Kasumi-1 (cell line): ENCODE measurements at places on chromosomes 6 and 20.

DNA sequence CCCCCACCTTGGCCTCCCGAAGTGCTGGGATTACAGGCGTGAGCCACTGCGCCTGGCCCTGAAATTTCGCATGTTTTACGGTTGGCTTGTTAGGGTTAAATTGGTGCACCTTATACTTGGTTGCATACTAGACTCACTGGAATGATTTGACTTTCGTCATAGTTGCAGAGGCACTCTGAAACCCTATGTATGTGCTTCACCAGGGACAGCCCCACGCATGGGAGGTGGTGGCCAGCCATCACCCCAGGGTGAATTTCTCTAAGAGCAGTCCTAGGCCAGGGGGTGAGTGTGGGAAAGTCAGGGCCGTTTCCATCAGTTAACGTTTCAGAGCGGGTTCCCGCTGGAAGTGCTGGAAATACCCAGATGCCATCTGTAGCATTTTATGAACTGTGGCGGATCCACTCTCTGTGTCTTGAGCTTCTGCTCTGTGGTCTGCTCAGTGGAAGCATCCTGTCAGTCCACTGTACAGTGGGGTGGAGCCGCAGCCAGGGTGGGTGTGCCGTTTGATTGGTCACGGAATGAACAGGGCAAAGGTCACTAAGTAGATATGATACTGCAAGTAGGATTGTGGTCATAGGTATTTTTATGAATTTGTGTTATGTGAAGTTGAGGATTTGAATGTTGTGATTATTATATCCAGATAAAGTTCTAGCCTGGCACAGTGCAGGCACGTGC lies 13.2 kb downstream of the DNAJC5 start:
- DNase-seq, result no peak

DNA sequence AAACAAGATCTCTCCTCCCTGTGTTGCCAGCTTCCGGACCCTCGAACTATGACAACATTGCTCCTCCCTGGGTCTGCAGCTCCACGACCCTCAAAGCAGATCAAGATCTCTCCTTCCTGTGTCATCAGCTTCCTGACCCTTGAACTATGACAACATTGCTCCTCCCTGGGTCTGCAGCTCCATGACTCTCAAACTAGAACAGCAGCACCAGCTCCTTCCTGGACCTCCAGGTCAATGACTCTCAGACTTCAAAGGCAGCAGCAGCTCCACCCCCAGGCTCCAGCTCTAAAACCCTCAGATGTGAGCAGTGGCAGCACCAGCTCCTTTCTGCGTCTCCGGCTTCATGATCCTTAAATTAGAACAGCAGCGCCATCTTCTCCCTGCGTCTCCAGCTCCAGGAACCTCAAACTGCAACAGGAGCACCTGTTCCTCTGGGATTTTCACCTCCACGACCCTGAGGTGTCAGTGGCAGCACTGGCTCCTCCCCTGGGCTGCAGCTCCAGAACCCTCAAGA lies 341.0 kb upstream of the SULF2 start:
- DNase-seq, result no peak

DNA sequence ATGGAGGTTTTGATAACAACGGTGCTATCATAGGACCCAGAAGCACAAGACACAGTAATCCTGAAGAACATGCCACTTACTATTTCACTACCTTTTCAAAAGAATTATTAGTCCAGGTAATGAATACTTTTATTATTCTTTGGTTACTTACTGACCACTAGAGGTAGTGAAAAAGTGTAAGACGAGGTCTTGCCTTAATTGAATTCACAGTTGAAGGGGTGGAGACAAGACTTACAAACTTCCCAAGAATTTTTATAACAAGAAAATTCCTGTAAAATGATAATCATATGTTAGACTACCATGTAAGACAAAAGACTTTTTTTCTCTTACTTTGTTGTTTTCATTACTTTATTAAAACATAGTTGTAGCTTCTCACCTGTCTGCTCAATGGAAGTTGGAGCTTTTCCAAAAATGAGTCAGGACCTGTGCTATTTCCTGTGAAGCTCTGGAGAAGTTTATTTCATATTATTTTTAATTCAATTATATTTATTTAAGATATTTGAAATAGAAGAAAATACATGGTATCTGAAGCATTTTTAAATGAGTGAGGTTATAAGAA lies 52.4 kb downstream of the DOP1A start:
- DNase-seq, result no peak

DNA sequence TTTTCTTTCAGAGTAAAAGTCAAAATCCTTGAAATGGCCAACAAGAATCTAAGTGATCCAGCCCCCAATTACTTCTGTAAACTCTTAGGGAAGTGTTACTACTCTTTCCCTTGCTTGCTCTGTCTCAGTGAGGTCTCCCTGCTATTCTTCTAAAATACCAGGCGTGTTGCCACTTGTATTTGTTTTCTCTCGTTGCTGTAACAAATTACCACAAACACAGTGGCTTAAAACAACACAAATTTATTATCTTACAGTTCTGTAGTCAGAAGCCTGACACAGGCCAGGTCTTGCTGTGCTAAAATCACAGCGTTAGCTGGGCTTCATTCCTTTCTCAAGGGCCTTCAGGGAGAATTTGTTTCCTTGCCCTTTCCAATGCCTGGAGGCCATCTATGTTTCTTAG lies 59.9 kb downstream of the HECA start:
- DNase-seq, result no peak

GRCh38 chr6:30152016-30152673 lies 8.9 kb downstream of the TRIM10 start:
- DNase-seq, result no peak

DNA sequence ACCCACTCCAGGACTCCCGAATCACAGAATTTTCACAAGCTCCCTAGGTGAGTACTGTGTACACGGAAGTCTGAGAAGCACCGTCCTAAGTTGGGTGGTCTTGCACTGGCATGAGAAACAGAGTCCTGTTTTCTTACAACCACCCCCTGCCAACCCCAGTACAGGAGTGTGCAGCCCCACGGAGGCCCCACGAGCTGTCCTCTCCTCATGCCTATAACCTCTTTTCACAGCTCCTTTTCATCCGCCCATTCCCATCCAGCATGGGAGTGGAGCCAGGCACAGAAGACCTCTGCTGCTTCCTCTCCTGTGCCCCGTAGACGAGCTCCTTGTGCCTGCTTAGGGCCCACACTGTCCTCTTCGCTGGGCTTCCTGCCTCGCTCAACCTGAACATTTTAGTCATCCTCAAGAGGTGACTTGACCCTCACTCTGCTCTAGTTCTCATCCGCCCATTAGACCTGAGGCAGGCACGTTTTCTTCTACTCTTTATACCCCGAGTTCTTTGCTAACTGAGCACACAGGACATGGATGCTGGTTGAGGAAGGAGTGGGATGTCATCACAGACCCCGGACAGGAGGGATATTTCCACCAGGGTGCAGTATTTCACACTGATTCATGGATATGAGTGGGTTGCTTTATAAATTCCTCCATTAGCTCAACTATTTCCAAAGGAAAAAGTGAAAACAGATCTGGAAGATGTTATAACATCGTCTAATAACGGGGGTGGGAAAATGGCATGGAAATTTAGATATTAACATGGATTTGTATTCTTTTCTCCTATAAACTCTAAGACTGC lies 160.5 kb downstream of the TTLL2 start:
- no peak for DNase-seq

- DNase-seq, result no peak
Measured at GRCh38 chr20:53425941-53426340, 167.7 kb downstream of the ZNF217 start.

DNA sequence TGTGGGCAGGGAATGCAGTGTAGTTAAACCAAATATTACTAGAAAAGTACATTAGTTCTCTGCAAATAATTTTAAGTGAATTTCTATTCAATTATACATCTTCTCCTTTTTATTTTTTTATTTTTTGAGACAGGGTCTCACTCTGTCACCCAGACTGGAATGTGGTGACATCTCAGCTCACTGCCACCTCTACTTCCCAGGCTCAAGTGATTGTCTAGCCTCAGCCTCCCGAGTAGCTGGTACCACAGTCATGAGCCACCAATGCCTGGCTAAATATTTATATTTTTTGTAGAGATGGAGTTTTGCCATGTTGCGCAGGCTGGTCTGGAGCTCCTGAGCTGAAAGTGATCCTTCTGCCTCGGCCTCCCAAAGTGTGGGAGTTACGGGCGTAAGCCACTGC lies 76.1 kb downstream of the ITCH start:
- no peak for DNase-seq

DNA sequence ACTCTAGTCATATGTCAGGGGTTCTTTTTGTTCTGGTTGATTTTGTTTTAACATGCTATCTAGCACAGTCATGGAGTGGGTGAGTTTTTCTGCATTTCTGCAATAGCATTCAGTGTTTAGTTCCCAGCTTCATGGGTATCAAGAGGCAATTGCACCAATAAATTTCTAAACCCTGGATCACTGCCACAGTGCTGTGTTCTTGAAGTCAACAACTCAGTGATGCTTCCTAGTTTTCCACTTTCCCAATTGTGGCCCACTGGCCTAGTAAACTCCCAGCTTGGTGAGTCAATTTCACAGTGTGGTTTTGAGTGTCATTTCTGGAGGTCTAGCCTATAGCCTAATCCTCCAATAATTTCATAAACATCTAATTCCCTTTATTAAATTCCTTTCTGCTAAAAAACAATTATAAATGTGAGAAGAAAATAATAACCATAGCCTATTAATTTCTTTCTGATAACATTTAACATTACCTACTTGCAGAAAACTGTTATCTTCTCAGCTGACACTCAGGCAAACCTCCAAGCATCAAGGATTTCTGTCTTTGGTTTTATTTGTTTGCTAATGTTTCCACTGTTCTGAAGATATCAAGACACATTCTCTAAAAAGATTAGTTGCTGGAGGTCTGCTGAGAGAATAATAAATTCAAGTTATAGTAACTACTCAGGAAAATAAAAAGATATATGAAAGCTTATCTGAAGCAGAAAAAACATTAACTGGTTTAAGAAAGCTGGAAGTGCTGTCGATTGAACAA lies 89.9 kb downstream of the PDE7B start:
- no peak for DNase-seq

- DNase-seq, result no peak
Measured at GRCh38 chr6:14258117-14258516, 140.5 kb downstream of the CD83 start.

DNA sequence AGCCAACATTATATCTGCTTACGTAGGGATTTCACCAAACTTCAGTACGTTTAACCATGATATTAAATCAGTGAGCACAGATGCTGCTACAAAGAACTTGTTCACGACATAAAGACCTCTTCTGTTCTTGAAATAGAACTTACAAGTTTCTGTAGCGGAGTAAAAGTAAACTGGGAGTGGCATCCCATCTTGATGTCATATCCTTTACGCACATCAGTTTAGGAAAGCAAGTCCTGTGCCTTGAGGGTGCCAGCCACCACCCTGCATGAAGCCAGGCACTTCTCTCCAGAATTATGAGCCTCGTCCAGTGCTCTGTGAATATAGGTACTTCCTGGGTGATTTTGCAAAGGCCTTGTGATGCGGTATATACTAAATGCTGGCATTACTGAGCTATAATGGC lies 122.6 kb downstream of the BTBD3 start:
- no peak for DNase-seq

DNA sequence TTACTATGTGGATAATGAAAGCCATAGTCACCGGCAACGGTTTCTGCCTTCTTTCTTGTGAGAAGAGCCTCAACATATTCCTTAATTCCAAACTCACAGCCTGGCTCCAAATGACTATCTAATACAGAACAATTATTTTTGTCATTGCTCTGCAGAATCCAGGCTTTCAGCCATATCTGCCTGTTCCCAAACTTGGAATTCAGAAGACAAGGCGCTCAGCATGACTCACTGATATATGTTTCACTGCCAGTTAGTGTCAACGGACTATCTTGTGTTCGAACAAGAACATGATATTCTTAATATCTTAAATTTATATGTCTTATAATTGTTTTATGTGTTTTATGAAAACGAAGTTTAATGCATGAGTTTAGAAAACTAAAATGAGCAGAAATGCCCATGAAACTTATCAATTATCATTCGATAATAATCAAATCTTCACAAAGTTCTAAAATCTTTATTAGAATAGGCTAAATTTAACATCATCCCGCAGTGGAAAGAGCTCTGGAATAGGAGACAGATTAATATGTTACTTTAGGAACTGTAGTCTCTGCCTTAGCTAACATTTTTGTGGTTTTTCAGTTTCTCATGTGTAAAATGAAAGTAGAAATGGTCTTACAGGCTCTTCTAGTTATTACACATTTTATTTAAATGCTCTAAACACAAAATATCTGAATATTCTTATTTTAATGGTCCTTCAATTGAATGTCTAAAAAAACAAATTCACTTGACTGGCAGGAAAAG lies 669.3 kb upstream of the GJE1 start:
- DNase-seq, result no peak

GRCh38 chr6:70369332-70369950 lies 43.9 kb upstream of the FAM135A start:
- DNase-seq, result peak; percentile 83

- DNase-seq, result peak; percentile 91
Measured at GRCh38 chr20:23637282-23638221, at the start of gene CST3. Gene CST3, minus strand, starts transcription at chr20:23637955. Its CDS starts 93 bp downstream, at chr20:23637862.

DNA sequence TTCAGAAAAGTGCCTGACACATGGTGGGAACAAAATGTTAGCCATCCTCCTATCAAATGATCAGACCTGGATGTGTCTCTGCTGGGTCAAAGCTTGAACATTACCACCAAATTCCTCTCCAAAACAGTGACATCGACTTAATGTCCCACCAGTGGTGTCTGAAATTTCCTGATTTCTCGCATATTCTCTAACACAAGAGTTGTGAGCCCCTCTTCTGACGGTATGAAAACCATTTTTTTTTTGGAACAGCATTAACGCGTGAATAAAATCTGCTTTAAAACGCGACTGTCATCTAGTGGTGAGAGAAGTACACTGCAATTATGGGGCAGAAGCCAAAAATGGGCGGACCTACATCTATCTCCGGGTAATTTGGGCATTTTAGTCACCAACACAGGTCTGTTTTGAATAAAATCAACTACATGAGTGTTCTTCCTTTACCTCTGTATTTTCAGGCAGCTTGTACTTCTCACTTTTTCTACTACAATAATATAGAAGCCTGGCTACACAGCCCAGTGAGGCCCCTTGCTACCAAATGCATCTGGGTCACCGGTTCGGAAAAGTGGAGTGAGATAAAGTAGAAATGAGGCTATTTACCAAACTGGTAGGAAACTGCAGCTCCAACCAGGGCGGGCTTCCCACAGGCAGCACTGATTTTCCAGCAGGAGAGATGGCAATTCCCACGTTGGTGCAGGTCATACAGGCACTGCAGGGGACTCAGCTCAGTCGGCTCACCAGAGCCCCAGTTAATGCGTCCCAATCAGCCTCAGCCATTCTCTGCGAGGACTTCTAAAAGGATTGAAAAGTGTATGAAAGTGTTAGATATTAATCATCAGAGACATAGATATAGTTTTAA lies 27.4 kb downstream of the MGME1 start:
- peak; percentile 75 for DNase-seq

GRCh38 chr6:34115403-34115795 lies 30.5 kb downstream of the GRM4 start:
- DNase-seq, result no peak

DNA sequence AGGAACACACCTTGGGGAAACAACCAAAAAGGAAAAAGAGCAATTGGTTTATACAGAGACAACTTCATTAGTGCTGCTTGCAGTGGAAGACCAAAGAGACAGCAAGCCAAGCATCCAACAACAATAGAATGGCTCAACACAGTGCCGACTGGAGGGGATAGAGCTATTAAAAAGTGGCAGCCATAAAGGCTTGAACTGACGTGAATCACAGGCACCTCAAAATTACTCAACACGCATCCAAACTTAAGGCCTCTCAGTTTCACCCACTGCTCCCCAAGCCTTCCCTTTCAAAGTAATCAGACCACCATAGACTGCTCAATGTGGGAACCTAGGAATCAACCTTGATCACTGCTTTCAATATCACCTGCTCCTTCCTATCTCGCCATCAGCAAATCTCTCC lies 9.7 kb downstream of the TNFRSF21 start:
- DNase-seq, result no peak

GRCh38 chr6:134642279-134642678 lies 307.6 kb downstream of the ALDH8A1 start:
- no peak for DNase-seq
